MCF 10A (cell line): ENCODE measurements at places on chromosomes 4 and X.

DNA sequence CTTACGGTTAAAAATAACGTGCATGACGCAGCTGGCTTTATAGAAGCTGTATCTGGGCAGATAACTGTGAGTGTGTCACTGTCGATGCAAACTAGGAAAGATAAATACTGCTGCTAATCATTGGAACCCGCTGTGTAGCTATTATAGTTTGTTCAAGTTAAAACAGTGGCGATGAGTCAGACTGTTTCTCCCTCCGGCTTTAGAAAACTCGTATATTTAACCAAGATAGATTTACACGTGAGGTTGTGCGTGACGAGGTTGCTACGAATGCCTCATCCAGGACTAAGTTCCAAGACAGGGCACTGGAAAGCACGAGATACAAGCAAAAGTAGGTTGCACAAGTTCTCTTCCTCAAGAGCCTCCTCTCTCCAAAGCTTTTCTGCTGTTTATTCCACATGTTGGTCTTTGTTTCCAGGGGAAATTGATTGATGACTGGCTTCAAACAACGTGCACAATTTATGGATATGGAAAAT, 270.7 kb downstream of the FBXW7 start:
- DNase-seq, result peak; percentile 87

DNA sequence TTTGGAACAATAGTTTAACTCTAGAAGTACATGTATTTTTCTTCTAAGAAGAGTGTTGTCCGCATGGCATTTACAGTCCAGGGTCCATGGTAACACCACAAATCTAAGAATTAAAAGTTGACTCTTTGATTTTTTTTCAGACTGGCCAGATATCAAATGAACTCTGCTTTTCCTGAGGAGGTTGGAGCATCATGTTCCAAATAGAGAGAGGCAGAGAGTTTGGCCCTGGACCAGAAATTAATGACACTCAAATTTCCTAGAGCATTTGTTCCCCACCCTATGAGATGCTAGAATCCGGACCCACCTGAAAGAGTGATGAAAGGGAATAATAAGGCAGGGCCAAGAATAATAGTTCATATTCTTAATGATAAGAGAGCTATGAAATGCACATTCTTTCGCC, 47.0 kb upstream of the NAP1L5 start:
- no peak for DNase-seq

- DNase-seq, result no peak
Measured at GRCh38 chr4:129144755-129145206, 48.8 kb downstream of the C4orf33 start.

DNA sequence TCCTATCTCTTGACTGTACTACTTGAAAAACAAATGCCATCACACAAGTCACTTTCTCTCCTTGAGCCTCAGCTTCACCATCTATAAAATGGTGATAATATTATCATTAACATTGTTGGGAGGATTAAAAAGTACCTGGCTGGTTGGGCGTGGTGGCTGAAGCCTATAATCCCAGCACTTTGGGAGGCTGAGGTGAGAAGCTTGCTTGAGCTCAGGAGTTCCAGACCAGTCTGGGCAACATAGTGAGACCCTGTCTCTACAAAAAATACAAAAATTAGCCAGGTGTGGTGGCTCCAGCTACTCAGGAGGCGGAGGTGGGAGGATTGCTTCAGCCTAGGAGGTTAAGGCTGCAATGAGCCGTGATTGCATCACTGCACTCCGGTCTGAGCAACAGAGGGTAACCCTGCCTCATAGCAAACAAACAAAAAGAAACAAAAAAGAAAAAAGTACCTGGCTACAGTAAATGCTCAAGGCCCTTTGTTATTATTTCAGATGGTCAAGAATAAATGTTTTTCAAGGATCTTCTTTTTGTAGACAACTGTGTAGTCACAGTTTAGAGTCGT, 120.3 kb downstream of the CHRNA9 start:
- DNase-seq, result peak; percentile 61

- no peak for DNase-seq
Measured at GRCh38 chr4:183191630-183192029, 92.6 kb downstream of the WWC2 start.

DNA sequence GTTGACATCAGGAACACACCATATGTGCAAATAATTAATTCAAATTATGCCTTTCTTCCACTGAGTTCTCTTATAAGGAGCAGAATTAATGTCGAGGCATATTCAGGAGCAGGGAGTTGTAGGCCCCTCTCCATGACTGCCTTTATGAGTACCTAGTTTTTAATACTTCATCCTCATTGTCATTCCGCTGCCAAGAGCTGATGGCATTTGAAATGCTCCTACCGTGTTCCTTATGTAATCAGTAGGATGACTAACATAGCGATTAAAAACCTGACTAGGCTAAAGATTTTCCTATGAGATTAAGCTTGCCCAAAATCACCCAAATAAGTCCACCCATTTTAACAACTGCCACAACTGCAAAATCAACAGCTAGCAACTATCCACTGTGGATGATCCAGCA, 220.6 kb downstream of the DHX15 start:
- DNase-seq, result no peak

- no peak for DNase-seq
Measured at GRCh38 chr4:108043526-108043925, 53.8 kb downstream of the HADH start.

DNA sequence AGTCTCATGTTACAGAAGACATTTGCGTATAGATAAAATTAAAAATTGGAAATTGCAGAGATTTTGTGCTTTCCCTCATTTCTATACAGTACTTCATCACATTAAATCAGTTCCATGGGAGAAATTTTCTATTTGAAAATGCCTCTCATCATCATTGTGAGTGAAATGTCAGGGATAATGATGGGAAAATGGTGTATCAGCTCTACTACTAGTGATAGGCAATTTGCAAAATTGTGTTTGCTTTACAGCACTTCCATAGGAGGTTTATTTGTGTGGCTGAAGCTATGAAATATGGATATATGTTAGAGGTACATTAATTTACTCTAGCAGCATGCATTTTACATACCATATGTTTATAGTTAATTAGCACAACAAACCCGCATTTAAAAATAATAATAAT, 21.0 kb upstream of the ANAPC4 start:
- no peak for DNase-seq

- DNase-seq, result no peak
Measured at GRCh38 chr4:62053974-62054373, 853.8 kb downstream of the ADGRL3 start.

DNA sequence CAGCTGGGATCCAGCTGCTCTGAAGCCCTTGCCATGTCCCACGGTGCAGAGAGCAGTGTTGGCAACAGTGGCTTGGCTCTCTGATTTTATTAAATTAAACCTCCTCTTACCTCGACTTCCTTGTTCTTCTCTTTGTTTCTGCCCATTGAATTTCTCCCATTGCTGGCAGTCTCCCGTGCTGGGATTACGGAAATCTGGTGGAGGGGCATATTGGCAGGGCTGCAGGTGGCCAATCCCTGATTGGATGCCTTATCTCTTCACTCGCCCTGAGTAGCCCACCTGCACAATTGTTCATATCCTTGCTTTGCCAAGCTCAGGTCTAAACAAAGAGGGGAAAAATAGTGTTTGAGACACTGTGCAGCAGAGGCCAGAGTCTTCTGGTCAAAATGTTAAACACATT, 493.9 kb downstream of the TMA16 start:
- no peak for DNase-seq

- peak; percentile 8 for DNase-seq
Measured at GRCh38 chr4:23931489-23931830, 41.6 kb upstream of the PPARGC1A start.

DNA sequence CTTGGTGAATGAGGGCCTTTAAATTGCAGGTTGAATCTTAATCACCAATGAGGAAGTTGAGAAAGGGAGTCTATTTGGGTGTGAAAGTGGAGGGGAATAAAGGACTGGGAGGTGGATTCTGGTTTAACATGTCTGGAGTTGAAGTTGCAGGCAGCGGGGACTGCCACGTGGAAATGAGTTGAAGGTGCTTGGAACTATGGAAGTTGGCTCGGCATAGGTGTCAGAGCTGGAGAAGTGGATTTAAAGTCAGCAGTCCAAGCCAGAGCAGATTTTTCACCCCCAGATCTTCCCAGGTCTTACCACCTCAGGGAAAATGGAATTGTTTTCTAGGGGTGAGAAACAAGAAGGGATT, 44.9 kb downstream of the TIGD4 start:
- no peak for DNase-seq

DNA sequence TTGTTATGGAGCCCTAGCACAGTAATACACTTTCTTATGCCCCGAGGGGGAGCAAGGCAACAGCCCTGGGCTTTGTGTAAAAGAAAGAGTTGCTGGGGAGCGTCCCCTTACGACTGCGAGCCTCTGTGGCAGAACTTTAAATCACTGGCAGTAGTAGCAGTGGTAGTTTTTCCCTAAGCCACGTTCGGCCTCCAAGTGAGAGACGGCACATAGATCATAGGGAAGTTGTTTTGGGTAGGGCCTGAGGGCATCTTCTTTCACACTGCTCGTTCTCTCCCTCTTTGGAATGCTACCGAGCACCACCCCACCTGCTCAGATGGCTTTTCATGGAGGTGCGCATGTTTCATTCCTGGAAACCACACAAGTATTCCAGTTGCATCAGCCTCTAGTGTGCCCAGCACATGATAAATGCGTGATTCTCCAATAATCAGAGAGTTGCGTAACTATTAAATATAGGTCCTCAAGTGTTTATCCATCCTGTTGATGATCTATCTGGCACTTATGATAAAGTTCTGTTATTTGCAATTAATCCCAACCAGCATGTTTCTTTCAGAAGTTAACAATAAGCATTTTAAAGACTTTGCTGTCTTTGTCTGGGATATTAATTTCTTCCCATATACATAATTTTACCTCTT, 7.0 kb upstream of the SYNPO2 start:
- DNase-seq, result no peak

DNA sequence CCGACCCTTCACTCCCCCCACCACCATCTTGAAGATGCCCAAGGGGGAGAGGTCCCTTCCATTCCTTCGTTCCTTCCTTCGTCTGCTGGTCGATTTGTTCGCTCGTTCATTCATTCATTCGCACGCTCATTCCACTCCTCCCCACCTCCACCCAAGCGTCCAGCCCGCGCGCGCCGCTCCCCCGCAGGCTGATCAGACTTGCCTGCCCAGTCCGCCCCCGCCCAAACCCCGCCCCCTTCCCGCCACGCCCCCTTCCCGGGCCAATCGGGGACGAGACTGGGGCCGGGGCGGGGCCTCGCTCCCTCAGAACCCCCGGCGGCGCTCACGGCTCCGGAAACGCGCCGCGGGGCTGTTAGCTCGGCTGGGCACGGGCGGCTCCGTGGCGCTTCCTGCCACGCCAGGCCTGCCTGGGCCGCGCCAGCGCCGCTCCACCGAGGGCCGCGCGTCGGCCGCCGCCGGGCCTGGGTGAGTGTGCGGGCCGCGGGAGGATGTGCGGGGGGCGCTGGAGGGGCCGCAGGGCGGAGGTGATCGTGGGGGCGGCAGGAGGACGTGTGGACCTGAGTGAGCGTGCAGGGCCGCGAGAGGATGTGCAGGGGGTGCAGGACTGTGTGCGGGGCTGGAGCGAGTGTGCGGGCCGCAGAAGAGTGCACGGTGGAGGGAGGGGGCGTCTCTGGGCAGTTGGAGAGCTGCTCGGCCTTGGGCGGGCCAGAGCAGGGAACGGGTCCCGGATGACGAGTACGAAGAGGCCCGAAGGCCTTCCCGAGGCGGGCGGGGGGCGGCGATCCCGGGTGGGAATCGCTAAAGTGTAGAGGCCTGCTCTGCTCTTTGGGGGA, at the start of gene ZNF275:
ZNF275 (plus strand) TSS at position 333 of the 833 bp plus-strand sequence. CDS start 2,527 bp downstream, outside the sequence.
- peak; percentile 69 for DNase-seq

GRCh38 chr4:152590179-152591031, 54.5 kb upstream of the FBXW7 start:
- DNase-seq, result peak; percentile 88

DNA sequence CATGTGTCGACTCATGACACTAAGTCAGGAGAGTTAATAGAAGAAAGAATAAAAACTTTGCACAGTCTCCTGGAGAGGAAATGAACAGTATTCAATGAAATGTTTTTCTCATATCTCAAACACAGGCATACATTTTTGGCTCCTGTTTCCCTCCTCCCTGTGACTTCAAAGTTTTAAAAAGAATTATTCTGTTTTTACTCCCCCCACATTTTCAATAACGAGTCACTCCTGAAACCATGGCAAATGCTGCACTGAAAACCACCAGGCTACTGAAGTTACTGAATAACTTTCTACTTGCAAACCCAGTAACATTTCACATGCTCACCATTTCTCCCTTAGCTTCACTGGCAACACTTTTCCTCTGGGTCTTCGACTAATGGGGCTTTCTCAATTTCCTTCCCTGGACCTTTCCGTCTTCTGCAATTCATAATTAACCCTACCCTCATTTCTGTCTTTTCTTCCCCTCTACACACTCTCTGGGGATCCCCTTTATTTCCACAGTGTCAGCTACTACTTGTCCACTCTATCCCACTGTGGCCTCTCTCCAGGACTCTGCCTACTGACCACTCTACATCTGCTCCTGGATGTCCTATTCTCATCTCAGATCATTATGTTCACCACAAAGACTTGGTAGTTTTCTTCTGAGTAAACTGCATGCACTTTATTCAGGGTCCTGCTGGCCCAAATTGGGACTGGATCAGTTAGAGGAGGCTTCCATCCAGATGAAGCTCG, 225.8 kb upstream of the ETNPPL start:
- DNase-seq, result no peak
